ENCODE measurements at places on chromosomes 16 and 17.

DNA sequence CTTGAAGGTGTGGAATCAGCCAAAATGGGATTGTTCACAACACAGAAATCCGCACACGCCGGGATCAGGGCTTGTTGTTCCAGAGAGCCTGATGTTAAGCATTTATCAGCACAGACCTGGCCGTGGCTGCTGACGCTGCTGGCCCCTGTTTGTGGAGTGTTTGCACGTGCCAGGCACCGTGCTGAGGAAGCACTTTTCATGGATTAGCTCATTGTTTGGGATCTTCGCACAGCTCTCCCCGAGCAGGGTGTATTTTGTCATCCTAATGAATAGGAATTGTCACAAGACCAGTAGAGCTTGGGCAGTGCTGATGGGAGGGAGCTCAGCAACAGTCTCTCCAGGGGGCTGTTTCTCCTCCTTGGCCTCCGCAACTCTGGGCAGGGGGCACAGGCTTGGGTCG, 160.4 kb upstream of the PLCG2 start:
- no peak for DNase-seq

- no peak for DNase-seq
Observed at GRCh38 chr16:88013766-88014251, 62.6 kb downstream of the BANP start.

GRCh38 chr16:12062343-12063003, 85.9 kb downstream of the SNX29 start:
- DNase-seq: no peak

- DNase-seq: no peak
Observed at GRCh38 chr16:20734056-20734455, 7.6 kb downstream of the THUMPD1 start.

DNA sequence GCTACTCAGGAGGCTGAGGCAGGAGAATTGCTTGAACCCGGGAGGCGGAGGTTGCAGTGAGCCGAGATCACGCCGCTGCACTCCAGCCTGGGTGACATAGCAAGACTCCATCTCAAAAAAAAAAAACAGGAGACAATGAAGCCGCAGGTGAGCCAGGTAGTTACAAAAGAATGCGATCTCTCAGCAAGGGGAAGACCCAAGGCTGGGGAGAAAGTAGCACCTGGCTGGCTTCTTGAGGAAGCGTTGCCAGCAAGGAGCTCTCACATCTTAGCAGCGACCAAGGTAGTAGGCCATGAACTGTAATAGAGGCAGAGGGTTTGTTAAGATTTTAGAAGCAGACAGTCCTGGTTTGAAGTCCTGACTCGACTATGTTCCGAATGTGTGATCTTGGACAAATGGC, 175.0 kb downstream of the AIPL1 start:
- no peak for DNase-seq

DNA sequence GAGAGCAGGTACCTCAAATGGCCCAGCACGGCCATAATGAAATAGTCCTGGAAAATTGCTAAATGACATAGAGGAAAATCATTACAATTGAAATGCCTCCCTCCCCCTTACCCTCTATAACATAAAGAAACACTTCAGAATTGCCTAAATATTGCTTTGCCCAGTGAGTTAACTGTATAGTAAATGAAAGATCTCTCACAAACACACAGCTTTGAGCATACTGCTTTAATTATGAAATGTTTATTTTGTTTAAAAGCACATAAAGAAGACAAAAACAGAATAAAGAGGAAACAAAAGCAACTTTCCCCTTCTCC, 9.3 kb upstream of the ADAMTS18 start:
- DNase-seq: no peak

DNA sequence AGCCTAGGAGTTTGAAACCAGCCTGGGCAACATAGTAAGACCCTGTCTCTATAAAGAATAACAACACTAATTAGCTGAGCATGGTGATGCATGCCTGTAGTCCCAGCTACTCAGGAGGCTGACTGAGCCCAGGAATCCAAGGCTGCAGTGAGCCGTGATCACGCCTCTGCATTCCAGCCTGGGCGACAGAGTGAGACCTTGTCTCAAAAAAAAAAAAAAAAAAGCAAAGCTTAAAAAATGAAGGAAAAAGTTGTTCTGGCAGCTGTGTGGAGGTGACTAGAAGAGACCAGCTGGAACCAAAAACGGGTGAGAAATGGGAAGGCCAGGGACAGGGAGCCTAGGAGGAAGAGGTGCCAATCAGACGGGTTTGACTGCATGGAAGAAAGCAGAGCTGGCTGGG, 4.2 kb downstream of the BCL7C start:
- DNase-seq: no peak

DNA sequence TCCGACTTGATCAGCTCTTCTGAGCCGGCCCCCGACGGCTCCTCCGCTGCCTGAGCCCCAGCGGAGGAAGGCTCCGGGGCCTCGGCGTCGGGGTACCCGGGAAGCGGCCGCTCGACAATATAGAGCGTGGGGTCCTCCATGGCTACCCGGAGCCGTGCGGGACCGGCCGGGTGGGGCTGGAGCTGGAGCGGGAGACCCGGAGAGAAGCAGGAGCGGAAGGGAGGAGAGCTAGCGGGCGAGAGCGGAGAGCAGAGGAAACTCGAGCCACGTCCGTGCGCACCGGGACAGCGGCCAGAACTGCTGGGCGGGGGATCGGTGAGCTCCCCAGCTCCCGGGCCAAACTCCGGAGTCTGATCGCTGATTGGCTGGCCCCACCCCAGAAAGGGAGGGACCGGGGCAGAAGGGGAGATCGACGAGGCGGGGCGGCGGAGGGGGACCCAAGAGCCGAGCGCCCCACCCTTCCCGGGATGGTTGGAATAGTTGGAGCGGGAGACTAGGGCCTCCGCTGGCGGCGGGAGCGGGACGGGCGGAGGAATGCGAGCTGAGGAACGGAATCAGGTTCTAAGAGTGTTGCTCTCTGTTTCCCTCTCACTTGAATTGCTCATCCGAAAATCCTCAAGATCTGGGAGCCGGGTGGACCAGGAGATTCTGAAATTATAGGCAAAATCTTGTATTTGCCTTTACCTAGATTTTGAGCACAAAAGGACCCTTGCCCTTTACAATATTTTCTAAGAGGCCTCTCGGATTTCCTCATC, at the start of gene CAVIN1:
CAVIN1 (minus strand) TSS at position 299 of the 755 bp plus-strand sequence; CDS start at position 140, 159 bp downstream.
- DNase-seq: no peak

- no peak for DNase-seq
Observed at GRCh38 chr17:82097919-82098168, 192 bp downstream of the FASN start.

DNA sequence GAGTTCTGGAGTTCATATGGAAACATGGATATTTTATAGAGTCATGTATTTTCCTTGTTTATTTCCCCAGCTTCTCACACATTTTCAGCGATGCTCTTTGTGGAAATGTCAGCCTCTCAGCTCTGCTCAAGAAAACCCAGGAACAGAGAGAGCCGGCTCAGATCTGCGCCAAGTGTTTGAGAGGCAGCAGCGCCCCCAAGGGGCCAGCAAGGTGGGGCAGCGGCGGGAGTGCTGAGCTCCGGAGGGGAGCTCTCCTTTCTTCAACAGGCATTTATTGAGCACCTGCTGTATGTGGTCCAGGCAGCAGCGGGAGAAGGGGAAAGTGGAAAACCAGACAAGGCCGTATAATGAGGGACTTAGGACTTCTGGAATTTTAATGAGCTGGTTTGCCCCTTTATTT, 421.1 kb upstream of the C16orf82 start:
- peak; percentile 49 for DNase-seq

DNA sequence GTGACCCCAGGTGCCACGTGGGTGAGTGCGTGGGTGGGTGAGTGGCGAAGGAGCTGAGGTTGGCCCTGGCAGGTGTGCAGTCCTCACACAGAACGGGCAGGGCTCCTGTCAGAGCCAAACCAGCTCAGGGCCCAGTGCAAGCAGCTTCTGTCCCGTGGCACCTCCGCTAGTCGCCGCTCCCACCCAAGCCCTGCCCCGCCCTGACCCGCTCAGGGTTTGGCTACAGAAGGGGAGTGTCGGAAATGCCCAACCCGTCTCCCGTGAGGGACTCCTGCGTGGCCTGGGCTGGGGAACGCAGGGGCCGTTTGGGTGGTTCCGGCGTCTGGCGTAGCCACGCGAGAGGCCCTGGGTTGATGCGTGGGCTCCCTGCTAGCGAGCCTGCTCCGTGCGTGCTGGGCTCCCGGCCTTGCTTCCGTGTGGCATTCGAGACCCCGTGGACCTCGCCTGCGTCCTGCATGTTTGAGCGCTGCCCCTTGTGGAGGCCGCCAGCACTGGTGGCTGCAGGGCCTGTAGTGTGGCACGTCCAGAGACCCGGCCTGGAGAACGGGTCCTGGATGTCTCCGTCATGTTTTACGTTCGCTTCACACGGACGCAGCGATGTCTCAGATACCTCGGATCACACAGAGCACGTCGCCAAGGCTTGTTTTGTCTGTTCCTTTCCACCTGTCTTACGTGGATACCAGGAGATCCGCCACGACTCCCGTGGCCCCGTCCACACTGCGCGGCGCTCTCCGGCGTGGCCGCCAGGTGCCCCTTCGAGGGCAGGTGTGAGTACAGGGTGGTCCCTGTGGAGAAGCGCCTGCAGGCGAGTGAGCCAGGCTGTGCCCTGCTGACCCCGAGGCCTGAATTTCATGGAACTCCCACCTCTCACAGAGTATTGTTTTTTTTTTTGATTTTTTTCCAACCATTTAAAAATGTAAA, 10.2 kb downstream of the CAPN15 start:
- DNase-seq: no peak

- DNase-seq: no peak
Observed at GRCh38 chr16:88504489-88505404, 51.7 kb downstream of the ZFPM1 start.

DNA sequence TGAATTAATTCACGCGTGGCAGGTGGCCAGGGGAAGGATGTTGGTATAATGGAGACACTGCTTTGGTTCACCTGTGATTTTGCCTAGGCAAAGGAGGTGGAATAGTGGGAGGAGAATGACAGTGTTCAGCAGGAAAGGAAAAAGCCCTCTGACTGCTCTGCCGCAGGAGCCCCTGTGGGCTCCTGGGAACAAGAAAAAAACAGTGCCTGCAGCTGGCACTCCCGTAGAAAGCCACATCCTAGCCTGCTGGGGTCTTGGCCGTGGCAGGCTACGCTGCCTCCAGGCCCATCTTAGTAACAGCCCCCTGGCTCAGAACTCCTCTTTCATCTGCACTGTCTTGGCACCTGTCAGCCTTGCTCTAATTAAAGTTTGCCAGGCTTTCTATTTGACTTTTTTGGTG, 20.6 kb downstream of the ADORA2B start:
- DNase-seq: no peak

DNA sequence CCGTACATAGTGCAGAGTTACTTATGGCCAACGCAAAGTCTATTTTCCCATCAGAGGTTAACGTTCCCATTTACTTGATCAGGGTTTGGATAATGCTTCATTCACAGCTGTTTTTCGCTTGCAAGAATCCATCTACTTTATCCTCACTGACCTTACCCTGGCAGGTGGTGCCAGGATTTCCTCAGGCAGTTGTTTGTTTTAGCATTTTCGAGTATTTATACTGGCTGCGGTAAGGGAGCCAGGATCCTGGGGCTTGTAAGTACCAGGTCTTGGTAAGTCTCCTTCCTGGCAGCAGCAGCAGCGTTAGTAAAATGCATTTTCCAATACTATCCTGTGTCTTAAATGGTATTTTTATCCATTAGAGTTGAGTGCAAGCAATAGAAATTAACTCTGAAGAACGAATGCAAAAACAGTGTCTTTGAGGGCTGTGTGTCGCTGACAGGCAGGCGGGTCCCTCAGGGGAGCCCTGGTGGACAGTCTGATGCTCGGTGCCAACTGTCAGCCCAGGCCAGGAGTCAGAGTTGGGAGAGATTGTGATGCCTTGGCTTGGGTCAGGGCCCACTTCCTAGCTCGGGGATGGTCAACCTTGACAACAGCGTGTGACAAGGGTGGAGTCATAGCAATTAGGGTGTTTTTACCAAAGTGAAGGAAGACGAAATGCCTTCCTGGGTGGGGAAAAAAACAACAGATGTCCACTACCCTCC, 92.4 kb upstream of the HSBP1 start:
- no peak for DNase-seq

DNA sequence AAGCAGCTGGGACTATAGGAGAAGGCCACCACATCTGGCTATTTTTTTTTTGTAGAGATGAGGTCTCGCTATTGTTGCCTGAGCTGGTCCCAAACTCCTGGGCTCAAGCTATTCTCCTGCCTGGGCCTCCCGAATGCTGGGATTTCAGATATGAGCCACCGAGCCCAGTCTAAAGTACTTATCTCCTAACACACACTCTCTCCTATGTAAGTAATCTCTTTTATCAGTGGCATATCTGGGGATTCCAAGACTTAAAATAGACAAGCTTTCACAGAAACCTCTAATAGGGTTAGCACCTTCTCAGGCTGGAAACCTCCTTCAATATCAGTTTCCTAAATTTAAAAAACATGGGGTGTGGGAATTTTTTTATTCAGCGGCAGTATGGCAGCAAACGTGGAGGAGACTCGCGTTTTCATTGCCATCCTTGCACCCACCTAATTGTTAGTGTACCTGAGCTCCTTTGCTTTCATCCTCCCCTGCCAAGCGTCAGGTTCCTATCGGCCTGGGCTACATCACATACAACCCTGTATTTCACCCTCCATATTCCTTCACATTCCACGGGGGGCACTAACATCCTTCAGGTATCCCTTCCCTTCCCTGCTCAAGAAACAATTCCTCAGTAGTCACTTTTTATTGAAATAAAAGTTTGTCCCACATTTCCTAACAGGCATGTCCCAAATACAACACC, 1.1 kb downstream of the EZH1 start:
- DNase-seq: no peak

DNA sequence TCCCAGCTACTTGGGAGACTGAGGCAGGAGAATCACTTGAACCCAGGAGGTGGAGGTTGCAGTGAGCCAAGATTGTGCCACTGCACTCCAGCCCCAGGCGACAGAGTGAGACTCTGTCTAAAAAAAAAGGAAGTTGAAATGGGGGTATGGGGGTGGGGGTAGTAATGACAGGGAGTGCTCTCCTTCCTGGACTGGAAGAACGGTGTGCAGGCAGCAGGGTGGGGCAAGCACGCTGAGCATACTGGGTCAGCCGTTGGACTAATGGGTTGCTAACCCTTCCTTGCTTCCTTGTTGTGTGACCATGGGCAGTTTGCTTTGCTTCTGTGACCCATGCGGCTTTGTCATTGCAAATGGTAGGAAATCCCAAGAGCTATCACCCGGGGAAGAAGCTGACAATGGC, 16.5 kb downstream of the KATNIP start:
- no peak for DNase-seq

DNA sequence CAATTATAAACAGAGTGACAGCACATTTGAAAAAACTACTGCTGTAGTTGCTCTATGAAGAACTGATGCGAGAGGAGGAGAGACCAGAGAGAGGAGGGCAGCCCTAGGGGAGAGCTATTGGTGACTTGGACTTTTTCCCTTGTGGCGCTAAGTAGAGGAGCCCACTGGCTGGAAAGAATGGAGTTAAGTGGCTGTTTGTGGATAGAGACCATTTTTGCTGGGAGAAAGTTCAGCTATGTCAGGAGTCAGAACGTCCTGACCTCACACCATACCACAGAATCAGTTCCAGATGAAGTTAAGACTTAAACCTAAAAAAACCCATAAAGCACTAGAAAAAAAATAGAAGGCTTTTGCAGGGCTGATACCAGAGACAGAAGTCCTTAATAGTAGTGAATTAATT, 2.0 kb downstream of the POLR2A start:
- no peak for DNase-seq

GRCh38 chr17:46059486-46059885, 60.4 kb downstream of the STH start:
- DNase-seq: no peak

GRCh38 chr16:4260360-4260759, 12.5 kb downstream of the TFAP4 start:
- DNase-seq: no peak

All from activated CD4-positive, alpha-beta T cell treated with anti-CD3 and anti-CD28 coated beads, Interleukin-2, amount 50 U/mL, for 16 hours (primary cell).